ENCODE measurements at places on chromosomes 16 and 17.

- no peak for DNase-seq
These were observed 219.9 kb upstream of the NLRP1 start for GRCh38 chr17:5804251-5804650.

GRCh38 chr16:47254756-47255155 is 111.0 kb upstream of the NETO2 start:
- DNase-seq: no peak

GRCh38 chr16:53132406-53132805 is 77.6 kb downstream of the CHD9 start:
- no peak for DNase-seq

DNA sequence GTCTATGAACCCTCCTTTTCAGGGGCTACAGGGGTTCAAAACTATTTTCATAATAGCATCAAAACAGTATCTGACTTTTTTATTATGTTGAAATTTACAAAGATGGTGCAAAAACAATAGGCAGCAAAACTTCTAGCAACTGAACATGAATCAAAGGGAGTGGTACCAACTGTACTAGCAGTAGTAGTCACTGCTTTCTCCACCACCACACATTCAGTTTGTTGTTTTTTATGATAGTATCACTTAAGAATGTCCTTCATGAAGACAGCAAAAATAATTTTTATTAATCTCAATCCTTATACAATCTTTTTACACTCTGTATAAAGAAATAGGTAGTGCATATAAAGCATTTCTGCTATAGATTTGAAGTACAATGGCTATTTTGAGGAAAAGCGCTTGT is 47.6 kb downstream of the MED13 start:
- no peak for DNase-seq

- DNase-seq: no peak
These were observed 2.0 kb downstream of the SOCS3 start for GRCh38 chr17:78357672-78358537.

GRCh38 chr16:87297918-87298631 is 19.1 kb downstream of the C16orf95 start:
- no peak for DNase-seq

DNA sequence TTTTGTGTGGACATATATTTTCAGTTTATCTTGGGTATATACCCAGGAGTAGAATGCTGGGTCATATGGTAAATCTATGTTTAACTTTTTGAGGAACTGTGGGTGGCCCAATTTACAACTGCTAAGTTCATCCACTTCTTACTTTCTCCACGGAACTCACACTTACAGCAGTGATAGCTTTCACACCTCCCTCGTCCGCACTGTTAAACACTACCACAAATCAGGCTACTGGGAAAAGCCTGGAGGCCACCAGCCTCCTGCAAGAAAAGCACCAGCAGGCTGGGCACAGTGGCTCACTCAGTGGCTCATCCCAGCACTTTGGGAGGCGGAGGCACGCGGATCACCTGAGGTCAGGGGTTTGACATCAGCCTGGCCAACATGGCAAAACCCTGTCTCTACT is 14.7 kb upstream of the ZG16 start:
- no peak for DNase-seq

DNA sequence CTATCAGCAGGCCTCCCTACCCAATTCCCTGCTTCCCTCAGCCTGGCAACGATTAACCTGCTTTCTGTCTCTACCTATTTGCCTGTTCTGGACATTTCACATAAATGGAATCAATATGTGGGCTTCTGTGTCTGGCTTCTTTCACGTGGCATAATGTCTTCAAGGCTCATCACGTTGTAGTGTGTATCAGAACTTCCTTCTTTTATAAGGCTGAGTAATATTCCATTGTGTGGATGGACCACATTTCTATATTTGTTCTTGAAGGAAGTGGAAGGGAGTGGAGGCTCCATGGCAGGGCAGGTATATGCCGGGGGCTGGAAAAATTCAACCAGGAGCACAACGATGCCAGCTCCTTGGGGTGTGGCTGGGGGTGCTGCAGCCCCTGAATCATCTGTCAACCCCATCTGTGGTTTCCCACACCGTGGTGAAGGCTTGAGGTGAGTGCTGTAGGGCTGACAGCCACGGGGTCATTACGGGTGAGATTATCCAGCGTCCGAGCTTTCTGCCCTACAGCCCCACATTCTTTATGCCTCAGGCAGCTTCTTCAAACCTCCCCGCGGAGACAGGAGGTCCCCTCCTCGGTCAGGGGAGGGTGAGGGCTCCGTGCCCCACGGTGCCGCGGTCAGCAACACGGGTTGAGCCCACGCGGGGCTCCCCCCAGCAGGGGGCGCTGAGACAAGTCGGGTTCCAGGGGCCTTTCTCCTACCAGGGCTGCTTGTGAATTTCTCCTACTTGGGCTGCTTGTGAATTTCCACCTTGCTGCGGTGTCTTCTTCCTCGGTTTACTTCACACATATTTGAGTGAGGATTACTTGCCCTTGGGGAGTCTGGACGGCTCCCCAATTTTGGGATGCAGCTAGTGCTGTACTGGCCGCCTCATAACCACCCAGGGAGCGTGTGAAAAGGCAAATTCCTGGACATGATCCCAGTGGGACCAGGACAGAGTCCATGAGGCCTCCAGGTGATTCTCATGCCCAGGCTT is 18.3 kb upstream of the WFIKKN2 start:
- DNase-seq: no peak

DNA sequence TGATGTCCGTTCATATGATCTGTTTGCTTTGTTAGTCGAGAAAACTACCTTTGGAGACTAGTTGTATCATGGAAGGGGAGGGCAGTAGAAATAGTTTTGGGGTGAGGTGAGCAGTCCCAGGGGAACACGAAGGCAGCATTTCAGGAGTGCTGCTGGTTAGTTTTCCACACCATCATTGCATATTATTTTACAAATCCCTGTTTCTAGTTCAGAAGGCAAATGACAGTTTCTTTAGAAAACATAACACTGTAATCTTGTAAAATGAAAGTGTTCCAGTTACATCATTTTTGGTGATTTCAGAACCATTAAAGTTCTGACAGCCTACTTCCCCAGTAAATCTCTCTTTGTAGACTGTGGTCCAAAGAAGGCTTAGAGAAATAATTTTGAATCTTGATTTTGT is 25.4 kb downstream of the BANP start:
- DNase-seq: no peak

DNA sequence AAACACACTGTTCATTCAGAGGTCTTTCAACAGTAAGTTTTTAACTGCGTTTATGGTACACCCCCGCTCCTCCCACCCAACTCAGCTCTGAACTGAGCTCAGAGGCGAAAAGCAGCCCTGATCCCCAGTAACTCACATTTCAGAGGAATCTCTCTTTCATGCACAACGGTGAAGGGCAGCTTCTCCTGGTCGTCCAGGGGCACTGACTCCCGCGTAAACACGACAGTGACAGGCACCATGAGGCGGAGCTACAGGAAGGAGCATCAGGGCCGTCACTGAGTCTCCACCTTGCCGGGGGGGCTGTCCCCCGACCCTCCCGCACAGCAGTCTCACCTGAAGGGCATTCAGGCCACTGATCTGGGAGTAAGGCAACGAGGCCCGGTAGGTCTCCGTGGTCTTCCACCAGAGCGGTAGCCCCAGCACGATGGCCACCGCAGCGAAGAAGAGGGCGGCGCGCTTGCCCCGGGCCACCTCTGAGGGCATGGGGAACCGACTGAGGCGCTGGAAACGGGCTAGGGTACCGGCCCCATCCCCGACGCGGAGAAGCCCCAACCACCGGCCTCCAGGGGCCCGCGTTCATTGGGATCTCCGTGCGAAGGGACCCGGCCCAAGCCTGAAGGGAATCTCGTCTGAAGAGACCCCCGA is 486 bp downstream of the PIGS start:
- DNase-seq: no peak

DNA sequence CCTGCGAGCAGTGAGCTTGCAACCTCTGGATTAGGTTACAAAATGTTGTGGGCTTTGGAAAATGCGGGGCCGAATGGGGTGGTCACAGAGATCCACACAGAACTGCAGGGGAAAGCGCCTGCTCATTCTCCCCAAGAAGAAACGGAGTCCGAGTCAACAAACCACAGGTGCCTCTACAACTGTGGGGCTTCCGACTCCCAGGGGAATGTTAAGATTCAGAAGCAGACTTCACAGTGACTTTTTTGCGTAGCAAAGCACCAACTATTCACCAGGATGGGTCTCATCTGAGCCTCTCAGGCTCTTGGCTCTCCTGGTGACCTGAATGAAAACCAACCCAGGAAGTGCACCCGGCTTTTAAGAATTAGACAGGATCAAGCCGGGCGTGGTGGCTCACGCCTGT is 33.7 kb downstream of the NUBP1 start:
- DNase-seq: no peak

DNA sequence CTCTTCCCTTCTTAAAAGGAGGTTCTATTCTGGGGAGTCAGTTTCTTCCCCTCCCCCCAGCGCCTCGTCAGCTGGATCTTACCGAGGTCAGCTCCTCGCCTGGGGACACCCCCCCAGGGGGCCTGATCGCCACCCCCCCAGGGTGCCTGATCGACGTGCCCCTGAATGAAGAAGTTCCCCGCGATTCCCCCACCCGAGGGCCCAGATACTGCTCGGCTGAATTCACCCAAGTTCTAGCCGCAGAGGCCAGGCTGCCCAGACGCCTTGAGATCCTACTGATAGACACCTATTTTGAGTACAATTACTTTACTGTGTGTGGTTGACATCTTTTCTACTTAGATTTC is 1.4 kb downstream of the RAB11FIP3 start:
- no peak for DNase-seq

GRCh38 chr16:80023865-80024264 is 423.3 kb upstream of the MAF start:
- DNase-seq: no peak

GRCh38 chr17:63221939-63222338 is 224.2 kb downstream of the CYB561 start:
- no peak for DNase-seq

- DNase-seq: no peak
These were observed 916 bp downstream of the HEATR3 start for GRCh38 chr16:50066482-50067289.

GRCh38 chr17:16406742-16407674 is 8.4 kb upstream of the TRPV2 start:
- DNase-seq: no peak

- no peak for DNase-seq
These were observed 24.9 kb upstream of the ADAMTS18 start for GRCh38 chr16:77459534-77460254.

GRCh38 chr17:44533533-44534246 is 23.6 kb upstream of the FZD2 start:
- peak; percentile 85 for DNase-seq

- DNase-seq: no peak
These were observed 4.5 kb upstream of the MMP28 start for GRCh38 chr17:35799942-35800341.

- peak; percentile 81 for DNase-seq
These were observed at the start of gene TCF25 for GRCh38 chr16:89873109-89873971. TSS of gene TCF25 (plus strand) at chr16:89873592. CDS start at chr16:89873668, 76 bp downstream.

DNA sequence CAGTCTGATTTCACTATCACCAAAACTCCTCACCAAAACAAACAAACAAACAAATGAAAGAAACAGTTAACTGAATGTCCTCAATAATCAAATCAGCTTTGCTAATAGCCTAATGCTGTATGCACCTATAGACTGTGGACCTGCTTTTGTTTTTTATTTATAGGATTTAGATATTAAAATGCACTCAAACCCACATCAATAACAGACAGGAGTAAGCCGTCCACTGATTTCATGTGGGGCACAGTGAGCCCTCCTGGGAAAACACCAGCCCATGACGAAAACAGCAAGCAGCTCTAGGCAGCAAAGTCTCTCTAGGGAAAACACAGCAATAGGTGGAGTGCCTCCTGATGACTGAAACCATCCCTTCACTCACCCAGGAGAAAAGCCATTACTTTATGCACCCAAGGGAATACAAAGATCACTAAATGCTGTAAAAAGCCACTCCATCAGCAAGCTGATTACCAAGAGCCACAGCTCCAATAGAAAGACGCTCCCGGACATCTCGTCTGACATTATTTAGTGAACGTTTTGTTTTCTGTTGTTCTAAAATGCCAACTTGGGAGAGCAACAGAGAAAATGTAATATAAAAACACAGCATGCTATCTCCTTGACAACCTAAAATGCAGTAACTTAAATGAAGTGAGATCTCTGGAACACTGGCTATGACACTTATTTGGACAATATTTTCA is 47.8 kb downstream of the ANKFY1 start:
- no peak for DNase-seq

DNA sequence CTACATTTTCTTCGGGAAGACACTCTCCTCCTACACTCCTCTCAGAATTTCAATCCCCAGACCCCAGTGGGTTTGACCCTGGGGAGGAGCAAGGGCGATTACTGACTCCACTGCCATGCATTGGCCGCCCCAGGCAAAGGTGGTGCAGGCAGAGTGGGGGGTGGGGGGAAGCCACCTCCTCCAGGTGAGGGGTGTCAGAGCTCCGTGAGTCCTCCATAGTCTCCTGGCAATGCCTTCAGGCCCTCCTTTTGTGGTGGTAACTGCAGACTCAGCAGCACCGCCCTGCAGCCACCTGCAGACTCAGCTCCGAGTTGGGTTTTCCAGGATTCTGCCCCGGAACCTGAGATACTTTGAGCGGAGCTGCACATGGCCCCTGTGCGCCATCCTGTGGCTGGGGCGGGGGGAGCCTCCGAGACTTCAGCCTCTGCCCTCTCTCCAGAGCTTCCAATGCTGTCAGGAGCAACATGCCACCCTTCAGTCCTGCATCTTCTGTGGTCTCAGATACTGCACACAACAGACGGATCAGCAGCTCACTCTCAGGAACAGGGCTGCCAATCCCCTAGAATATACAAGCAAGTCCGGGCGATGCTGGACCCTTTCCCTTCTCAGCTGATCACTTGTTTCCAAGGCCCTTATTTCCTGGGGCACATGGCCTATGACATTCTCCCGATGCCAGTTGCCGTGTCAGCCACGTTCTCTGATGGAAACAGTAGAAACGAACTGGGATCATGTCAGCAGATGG is 2.4 kb upstream of the SLC47A2 start:
- no peak for DNase-seq

GRCh38 chr16:60922920-60923319 is 1113.3 kb downstream of the CDH8 start:
- no peak for DNase-seq

DNA sequence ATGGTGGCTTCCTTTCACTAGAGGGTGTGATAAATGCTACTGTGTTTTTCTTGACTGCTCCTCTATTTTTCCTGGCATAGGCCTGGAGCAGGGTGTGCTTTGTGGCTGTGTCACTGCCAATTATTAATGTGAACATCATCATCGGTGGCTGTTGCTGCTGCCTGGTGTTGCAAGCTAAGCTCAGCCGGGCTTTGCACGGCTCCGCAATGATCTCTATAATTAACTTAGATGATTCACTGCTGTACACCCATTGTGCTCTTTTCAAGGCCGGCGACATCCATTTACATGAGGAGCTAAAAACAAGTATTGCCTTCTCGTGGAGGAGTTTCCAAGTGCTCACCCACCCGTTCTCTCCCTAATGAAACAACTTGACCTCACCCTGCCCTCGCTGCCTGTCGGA is 160.1 kb upstream of the IRX3 start:
- DNase-seq: no peak

GRCh38 chr17:68182940-68183551 is 64.8 kb upstream of the AMZ2 start:
- DNase-seq: no peak

- no peak for DNase-seq
These were observed 937.7 kb downstream of the CDH11 start for GRCh38 chr16:64184156-64184555.

- DNase-seq: peak; percentile 79
These were observed 23.1 kb downstream of the STAT5A start for GRCh38 chr17:42311240-42312034.
